ENCODE measurements at places on chromosomes 4 and X.

GRCh38 chrX:154083126-154083517 lies 14.4 kb downstream of the MECP2 start:
- DNase-seq, result no peak

- DNase-seq, result no peak
Observed at GRCh38 chrX:15748841-15749240, 10.8 kb downstream of the CA5B start.

- DNase-seq, result no peak
Observed at GRCh38 chrX:115649461-115650063, 88.6 kb downstream of the PLS3 start.

DNA sequence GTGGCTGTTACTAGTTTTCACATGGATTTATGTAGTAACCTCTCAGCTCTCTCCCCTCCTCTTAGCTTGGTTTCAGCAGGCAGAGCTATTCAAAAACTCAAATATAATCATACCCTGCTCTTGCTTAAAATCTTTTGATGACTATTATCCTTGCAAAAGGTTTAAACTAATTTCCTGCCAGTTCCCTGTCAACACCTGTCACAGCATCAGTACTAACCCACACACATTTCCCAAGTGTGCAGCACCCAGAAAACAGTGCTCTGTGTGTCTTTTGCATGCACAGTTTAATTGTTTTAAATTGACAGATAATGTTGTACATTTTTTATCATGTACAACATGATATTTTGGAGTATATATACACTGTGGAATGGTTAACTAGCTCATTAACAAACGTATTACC lies 202.0 kb downstream of the PAPSS1 start:
- no peak for DNase-seq

DNA sequence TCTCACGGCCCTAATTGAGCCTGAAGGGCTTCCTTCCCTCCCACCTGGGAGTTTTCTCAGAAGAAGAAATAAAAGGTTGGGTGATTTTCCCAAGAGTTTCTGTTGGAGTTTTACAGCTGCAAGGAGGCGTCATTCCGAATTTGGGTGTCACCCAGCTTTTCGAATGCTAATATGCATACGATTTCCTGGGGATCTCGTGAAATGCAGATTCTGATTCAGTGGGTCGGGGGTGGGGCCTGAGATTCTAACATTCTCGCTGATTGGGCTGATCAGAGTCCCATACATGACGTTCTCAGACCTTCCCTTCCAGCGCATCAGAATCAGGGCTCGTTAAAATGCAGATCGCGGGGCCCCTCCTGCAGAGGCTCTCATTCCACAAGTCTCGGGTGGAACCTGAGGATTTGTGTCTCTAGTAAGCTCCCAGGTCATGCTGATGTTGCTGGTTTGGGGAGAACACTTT lies 125.8 kb upstream of the STX18 start:
- DNase-seq, result no peak

- no peak for DNase-seq
Observed at GRCh38 chrX:39477031-39477761, 620.6 kb downstream of the BCOR start.

- DNase-seq, result no peak
Observed at GRCh38 chr4:185836241-185837084, 24.5 kb upstream of the SORBS2 start.

DNA sequence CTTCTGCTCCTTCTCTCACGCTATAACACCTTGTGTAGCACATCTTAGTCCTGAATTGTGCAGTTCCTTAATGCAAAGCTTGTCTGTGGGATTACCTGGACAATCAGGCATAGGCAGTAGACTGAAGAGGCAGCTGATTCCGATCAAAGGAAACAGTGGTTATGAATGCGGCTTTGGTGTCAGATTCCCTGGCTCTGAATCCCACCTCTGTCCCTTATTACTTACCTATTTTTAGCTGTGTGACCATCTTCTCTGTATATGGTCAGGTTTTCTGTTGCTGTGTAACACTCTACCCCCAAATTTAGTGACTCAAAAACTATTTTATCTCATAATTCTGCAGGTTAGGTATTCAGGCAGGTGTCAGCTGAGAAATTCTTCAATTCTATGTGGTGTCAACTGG lies 3.2 kb downstream of the ZBTB49 start:
- DNase-seq, result no peak

DNA sequence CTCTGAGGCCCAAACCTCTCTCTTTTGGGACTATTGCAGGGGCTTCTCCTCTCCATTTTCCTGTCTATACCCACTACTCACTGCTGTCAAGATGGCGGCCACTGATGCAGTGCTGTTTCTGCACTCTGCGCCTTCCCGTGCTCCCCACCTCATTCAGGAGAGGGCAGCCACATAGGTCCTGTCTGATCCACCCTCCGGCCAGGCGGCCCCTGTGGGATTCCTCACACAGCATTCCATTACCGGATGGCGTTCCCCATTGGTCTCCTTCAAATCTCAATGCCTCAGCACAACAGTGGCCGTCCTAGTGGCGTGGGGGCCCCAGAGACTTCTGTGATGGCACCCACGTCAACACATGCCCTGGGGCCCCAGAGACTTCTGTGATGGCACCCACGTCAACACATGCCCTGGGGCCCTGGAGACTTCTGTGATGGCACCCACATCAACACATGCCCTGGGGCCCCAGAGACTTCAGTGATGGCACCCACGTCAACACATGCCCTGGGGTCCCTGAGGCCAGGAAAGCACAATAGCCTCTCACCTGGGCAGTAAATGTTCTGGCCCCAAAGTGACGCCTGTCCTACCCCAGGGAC lies 7.3 kb downstream of the SPON2 start:
- no peak for DNase-seq

DNA sequence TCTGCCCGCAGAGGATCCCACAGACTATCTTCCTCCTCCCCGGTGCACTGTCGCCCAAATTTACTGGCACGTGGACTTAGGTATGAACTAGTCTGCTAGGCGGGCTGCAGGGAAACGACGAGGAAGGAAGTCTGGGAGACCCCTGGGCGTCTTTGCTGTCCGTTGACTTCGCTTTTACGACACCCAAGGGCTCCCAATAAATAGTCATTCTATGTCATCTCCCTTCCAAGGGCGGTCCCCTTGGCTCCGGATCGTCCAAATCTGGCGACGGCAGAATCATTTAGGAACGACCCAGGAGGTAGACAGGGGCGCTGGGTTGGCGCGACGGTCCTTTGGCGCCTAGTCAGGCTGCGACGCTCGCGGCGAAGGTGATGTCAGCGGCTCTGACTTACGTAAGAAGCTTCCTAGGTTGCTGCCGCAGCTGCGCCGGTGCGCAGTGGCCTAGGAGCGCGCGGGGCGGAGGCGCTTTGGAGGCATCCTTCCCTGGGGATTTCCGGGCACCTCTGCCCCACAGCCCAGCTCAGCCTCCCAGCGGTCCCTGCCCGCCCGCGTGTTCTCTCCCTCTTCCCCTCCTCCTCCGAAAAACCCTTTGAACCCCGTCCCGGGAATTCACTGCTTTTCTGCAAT lies 2.2 kb downstream of the NHS start:
- peak; percentile 68 for DNase-seq

GRCh38 chr4:114250439-114250891 lies 271.0 kb upstream of the ARSJ start:
- no peak for DNase-seq

DNA sequence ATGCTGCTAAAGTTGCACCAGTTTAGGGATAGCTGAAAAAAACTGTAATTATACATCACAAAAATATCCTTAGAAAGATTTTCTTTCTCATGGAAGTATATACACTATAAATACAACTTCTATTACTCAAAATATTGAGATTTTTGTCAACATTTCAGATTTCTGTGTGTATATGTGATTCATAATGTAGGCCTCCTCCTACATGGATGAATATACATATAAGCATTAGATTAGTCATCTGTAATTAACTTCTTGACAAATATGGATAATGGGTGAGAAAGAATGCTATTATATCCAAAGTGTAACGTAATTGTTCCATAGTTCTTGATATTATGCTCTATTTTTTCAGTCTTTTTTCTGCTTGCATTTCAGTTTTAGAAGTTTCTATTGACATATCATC lies 124.9 kb downstream of the CBLL2 start:
- no peak for DNase-seq

- DNase-seq, result peak; percentile 43
Observed at GRCh38 chr4:25065431-25065858, 34.7 kb upstream of the LGI2 start.

DNA sequence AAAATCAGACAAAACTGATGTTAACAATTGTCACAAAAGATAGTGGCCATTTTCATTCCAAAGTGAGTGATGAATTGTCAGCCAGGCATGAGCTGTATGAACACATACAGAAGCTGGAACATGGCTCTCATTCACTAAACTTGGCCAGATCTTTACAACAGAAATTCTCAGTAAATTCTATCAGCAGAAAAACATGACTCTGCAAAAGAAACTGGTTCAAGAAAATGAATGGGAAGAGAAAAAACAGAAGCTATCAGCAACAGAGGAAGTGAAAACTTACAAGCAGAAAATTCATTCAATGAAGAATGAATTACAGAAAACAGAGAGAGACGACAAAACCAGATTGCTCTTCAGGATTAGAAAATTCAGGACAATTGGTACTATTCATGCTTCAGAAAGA lies 249.6 kb downstream of the COL25A1 start:
- DNase-seq, result no peak

GRCh38 chrX:30659421-30659820 lies 6.2 kb downstream of the GK start:
- no peak for DNase-seq

DNA sequence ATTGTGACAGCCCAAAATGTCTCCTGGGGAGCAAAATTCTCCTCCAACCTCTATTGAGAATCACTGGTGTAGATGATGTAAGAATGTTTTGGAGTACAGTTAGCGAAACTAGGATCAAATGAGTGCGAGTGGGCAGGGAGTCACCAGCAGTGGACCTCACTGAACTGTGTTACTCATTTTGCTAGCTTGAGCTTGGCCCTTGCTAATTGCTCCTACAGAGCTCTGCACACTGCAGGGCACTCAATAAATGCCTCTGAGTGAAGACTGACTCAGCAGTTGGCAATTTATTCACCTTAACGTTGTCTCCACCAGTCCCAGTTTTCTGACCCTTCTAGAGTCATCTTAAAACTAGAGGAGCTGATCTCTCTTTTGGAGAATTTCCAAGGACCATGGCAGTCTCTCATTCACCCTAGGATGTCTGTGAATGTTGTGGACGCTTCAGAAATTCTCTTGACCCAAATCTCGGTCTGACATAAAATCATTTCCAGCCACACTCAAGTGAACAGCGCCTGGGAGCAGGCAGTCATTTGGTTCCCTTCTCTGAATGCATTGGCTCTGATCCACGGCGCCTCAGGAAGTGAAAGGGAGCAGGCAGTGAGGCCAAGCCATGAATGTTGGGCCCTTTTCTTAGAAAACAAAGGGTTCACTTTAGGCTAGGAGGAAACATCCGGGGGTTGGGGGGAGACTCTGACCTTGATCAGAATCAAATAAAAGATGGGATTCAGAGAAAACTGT lies 148.1 kb downstream of the NWD2 start:
- DNase-seq, result no peak

DNA sequence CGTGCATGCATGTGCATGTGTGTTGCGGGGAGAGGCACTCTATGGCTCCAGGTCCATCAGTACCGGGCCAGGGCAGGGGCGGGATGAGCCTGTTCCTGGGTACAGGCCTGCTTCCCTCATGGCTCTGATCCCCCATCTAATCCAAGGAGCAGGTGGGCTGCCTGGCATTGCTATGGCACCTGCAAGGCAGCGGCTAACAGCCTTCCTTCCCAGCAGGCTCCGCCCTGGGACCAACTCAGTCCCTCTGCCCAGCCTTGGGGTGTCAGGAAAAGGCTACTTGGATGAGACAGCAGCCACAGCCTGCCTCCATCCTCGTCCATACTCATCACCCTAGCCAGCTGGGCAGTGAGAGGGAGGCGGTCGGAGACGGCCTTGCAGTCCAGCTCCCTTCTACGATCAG lies 46.5 kb downstream of the PPP2R2C start:
- no peak for DNase-seq

DNA sequence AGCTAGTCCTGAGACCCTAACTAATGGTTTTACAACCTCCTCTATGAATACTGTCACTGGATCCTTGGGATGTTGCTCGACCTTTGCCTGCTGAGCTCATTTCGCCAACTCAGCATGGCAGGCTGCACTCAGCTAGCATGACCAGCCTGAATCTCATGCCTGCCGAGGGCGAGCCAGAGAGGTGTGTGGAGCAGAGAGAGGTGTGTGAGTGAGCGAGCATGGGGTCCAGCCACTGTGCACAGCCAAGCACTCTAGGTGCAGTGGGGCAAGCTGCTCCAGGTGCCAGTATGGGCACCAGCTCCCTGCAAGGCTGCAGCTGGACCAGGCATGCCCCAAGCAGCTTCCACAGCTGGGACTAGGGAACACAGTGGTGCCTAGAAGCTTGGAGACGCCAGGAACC lies 410.9 kb downstream of the PCDH10 start:
- no peak for DNase-seq

- DNase-seq, result no peak
Observed at GRCh38 chrX:83145876-83146275, 362.2 kb upstream of the POU3F4 start.

DNA sequence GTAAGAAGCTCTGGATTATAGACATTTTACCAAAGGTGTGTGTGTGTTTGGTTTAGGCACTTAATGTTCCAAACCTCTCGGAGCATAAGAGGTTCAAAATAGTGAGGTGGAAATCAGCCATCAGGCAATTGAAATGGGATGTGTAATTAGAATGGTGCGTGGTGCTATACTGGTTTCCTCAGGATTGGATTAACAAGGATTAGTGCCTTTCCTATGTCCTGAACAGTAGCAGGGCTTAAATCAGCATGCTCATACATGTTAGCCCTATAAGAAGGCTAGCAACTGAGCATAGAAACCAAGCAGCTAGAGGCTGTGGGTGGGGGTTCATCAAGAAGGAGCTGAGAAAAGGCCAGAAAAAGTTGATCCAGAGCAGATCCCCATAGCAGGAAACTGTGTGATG lies 256.8 kb upstream of the CXXC4 start:
- DNase-seq, result no peak

DNA sequence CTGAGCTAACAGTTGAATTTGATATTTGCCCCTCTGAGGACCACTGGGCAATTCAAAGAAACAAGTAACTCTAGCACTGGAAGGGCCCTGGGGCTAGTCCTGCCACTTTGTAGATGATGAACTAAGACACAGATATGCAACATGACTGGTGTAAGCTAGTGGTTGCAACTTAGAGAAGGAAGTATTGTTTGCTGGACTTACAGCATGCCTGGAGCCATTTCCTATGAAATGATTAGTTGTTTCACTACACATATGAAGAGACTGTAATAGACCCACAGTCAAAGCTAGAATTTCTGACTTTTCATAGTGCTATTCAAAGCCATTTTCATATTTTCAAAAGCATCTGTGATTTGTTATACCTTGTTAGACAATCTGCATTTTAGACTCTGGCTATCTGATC lies 96.2 kb downstream of the TSPAN7 start:
- DNase-seq, result no peak

Data from NCI-H1436 (cell line).